ENCODE measurements at places on chromosomes 11 and 22. TPM values are rescaled to one million over a fixed set of nuclear protein-coding genes. Genes with fewer than 3 reads are reported as not detected.
A peak's percentile ranks its signal among the peaks of the same experiment; 100 is the strongest.

DNA sequence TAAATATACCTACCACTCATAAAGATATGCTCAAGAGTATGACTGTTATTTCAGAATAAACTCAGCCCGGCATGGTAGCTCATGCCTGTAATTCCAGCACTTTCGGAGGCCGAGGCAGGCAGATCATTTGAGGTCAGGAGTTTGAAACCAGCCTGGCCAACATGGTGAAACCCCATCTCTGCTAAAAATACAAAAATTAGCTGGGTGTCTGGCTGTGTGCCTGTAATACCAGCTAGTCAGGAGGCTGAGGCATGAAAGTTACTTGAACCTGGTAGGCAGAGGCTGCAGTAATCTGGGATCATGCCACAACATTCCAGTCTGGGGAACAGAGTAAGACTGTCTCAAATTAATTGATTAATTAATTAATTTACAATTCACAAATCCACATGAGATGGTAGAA lies 208.2 kb upstream of the PDGFD start:
- DNase-seq: no peak

- peak; percentile 30 for DNase-seq
Observed at GRCh38 chr11:8223513-8223900, 40.2 kb downstream of the LMO1 start.

GRCh38 chr11:134609361-134610115 lies 197.5 kb upstream of the B3GAT1 start:
- no peak for DNase-seq

GSTT2 gene
- not detected for total RNA-seq

- DNase-seq: no peak
Observed at GRCh38 chr11:45267652-45268299, 18.4 kb downstream of the SYT13 start.

Data from activated CD4-positive, alpha-beta T cell treated with anti-CD3 and anti-CD28 coated beads for 36 hours (primary cell).